ENCODE measurements at places on chromosomes 11 and 22.

DNA sequence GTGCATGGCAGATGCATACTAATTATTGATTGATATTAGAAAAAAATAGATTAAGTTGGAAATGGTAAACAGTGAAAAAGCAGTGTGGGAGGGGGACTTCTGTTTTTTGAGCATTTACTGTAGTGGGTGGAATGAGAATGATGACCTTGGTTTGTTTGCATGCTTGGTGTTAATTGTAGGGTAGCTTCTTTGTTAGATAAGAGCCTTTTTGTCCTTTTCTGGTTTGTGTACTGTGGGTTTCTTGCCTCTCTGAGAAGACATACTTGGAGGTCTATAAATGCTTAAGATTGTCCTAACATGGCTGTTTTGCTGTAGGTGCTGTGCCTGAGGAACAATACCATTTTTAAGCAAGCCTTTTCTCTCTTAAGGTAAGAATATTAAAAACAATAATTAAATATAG is 17.0 kb downstream of the MRPL48 start:
- DNase-seq, result no peak

- DNase-seq, result no peak
Measured at GRCh38 chr22:23912293-23912903, 18.2 kb downstream of the MIF start.

DNA sequence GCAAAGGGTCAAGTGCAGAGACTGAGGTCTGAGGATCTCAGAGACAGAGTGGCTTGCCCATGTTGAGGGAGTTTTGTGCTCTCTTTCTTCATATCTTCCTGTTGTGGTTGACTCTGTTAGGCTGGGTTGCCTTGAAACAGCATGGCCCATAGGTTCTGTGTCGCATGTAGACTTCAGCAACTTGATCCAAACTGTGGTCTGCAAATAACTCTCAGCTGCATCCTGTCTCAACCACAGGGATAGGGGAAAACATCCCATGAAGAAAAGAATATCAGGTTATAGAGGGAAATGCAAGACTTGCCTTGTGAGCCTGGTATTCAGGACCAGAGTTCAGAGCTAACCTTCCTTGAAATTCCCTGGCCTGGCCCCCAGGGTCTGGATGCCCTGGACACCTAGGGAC is 69.4 kb downstream of the FLI1 start:
- DNase-seq, result no peak

DNA sequence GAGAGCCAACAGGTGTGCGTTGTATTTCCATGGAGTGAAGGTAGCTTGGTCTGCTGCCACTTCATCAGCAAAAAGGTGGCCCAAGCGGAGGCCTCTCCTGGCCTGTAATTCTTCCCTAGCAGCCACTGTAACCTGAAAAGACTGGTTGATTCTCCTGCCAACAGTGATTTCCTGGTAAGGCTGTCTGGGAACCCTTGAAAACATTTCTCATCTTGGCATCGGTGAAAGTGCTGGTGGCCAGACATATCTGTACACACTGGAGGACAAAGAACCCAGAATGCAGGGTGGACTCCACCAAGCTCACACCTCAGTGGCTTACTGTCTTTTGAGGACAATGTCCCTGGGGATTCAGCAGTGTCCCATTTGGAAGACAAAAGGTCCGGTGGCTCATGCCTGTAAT is 128.0 kb downstream of the TRIM29 start:
- no peak for DNase-seq

DNA sequence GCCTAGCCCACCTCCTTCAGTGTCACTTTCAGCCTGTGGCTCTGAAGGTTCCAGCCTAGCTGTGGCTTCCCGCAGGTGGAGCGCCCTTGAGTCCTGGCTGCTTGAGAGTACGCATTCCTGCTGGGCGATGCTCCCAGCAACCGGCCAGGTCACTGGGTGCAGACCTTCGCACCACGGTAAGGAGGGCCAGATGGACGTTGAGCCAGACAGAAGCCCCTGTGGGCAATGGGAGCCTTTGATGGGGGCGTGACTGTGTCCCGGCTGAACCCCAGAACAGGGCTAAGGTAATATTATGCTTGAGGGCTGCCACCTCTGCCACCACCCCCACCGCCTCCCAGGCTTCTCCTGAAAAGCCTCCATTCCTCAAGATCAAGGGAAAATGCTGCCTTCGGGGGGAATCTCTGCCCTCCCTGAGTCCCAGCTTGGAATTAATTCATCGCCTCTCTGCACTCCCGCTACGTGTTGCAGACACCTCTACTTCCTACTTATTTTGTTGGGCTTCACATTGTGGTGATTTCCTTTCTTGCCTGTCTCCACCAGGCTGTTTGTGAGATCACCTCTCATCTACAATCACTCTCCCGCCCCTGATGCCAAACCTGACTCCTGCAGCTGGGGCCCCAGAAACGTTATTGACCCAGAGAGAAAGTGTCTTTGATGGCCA is 144.9 kb upstream of the NECTIN1 start:
- no peak for DNase-seq

DNA sequence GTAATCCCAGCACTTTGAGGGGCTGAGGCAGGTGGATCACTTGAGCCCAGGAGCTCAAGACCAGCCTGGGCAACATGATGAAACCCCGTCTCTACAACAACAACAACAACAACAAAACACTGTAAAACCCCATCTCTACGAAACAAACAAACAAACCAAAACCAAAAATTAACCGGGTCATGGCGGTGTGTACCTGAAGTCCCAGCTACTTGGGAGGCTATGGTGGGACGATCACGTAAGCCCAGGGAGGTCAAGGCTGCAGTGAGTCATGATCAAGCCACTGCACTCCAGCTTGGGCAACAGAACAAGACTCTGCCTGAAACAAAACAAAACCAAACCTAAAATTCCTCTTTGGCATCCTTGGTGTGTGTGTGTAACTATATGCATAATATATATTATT is 7.0 kb upstream of the POLA2 start:
- DNase-seq, result no peak

- DNase-seq, result no peak
Measured at GRCh38 chr22:41408665-41409064, 26.9 kb downstream of the TEF start.

DNA sequence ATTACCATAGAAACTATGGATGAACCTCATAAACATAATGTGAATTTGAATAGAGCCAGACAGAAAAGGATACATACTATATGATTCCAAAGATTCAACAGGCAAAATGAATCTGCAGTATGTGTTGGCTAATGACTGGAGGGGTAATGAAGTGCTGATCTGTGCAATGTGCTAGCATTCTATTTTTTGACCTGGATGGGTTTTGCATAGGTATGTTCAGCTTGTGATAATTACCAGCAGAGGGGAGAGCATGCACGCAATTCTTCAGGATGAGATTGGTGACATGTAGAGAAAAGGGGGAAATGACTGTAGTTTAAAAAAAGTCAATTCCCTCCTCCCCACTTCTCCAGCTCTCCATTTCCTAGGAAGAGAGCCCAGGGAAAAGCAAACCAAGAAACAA is 618 bp upstream of the CCDC81 start:
- no peak for DNase-seq

DNA sequence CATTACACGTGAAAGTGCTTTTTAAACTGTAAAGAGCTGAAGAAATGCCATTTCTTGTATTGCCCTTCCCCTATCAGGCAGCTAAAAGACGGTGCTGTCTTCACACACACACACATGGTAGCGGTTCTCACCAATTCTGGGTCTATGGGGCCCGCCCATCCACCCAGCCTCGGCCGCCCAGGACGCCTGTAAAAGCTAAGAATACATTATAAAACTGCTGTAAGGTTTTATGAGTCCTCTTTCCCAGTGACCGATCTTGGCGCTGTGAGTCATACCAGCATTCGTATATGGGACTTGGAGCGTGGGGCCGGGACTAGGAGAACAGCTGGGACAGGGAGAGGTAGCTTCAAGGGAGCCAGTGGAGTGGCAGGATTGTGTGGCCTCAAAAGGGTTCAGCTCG is 149.7 kb upstream of the CADM1 start:
- no peak for DNase-seq

DNA sequence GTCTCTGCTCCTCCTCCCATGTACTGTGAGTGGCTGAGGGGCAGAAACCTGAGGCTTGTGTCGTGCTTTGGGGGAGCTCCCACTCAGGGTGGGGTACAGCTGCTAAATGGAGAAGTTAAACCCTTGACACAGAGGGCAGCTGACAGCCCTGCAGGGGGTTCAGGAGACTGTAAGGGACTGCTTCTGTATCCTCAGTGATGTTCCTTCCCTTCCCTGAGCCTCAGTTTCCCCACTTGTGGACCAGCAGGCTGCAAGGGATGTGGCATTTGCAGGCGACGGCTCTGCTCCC is 15.6 kb downstream of the SYNGR1 start:
- DNase-seq, result no peak

DNA sequence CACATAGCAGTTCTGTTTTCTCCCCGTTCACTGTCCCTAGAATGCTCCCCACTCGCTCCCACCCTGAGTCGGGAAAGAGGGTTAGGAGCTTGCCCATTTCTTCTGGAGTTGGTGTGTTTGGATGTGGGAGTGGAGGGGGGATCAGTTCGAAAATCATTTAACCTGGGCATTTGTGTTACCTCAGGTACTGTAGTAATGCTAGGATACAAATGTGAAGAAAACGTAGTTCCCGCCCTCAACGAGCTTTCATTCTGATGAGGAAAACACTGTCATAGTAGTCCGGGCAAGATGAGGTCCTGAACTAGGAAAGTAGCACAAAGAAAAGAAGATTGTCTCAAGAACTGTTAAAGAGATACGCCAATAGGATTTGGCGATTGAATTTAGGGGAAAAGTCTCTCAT is 539 bp downstream of the SDHD start:
- DNase-seq, result no peak

DNA sequence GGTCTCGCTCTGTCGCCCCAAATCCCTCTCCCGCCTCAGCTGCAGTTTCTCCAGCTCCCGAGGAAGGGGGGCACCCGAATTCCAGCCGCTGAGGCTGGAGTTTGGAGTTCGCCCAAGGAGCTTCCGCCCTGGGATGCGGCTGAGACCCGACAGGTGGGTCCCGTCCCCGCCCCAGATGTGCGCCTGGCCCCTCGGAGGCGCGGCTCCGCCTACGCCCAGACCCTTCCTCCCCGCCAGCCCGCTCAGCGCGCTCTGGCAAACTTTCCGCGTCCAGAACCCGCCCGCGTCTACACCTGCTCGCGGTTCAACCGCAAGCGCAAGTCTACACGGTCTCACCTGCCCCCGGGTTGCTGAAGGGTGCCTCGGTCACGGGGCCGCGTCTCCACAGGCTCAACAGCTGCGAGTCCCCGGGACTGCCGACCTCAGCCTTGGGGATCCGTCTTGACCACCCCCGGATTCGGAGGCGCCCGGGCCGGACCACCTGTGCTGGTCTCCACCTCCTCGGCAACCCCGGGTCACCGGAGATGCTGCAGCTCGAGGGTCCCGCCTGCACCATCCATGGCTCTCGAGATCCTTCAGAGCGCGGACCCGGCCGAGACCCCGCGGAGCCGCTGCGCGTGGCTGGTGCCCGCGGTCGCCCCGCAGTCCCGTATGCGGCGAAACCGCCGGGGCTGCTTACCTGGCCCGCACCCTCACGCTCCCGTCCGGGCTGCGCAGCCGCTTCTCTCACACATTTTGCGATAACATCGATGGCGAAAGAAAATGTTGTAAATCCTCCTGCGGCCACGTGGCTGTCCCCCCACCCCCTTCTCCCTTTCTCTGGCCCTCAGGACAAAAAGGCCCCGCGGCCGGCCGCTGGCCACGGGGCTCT is 63.6 kb downstream of the NFAM1 start:
- no peak for DNase-seq

Measured in CD4-positive, alpha-beta memory T cell (primary cell).